Activated T-cell treated with anti-CD3 and anti-CD28 coated beads, Interleukin-2, amount 50 U/mL, for 1 hour (primary cell): ENCODE measurements at places on chromosomes 13 and 19.

GRCh38 chr13:103143432-103143831 lies 77.2 kb upstream of the SLC10A2 start:
- DNase-seq, result no peak

DNA sequence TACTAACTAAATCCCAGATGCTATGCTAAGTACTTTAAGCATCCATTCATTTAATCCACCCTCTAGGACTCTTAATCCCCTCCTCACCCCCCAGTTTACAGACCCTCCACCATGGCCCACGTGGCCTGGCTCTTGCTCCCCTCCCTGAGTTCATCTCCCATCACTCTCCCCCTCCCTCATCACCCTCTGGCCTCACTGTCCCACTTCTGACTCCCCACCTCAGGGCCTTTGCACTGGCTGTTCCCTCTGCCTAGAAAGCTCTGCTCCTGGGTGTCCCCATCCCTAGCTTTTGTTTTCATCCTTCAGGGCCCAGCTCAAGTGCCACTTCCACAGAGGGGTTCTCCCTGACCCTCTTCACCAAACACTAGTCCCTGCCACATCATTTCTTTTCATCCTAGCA lies 4.2 kb downstream of the B9D2 start:
- no peak for DNase-seq

GRCh38 chr13:49693191-49693733 lies 2.0 kb upstream of the EBPL start:
- no peak for DNase-seq

- no peak for DNase-seq
Observed at GRCh38 chr13:71770710-71771109, 96.3 kb downstream of the DACH1 start.

DNA sequence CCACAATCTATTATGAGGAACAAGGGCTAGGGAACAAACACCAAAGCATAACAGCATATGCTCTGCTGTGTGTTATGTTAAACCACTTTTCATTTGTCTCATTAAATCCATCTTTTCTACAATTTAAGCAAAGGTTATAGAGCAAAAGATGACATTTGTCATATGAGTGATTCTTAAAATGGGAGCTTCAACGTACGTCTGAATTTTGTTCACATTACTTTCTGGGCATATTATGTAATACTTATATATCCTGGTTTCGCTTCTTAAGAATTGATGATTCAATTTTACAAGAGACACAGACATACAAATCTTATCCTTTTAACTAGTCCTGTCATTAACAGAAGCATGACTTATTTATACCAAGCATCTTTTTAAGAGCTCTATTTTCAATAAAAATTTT lies 3.3 kb upstream of the TPP2 start:
- no peak for DNase-seq

- DNase-seq, result peak; percentile 72
Observed at GRCh38 chr19:46746281-46747057, at the start of gene STRN4. Gene STRN4, minus strand, starts transcription at chr19:46746450. Its CDS starts 20 bp downstream, at chr19:46746430.

- DNase-seq, result no peak
Observed at GRCh38 chr13:95382411-95382810, 81.2 kb upstream of the ABCC4 start.

- no peak for DNase-seq
Observed at GRCh38 chr13:110327051-110327721, 20.1 kb downstream of the COL4A2 start.

DNA sequence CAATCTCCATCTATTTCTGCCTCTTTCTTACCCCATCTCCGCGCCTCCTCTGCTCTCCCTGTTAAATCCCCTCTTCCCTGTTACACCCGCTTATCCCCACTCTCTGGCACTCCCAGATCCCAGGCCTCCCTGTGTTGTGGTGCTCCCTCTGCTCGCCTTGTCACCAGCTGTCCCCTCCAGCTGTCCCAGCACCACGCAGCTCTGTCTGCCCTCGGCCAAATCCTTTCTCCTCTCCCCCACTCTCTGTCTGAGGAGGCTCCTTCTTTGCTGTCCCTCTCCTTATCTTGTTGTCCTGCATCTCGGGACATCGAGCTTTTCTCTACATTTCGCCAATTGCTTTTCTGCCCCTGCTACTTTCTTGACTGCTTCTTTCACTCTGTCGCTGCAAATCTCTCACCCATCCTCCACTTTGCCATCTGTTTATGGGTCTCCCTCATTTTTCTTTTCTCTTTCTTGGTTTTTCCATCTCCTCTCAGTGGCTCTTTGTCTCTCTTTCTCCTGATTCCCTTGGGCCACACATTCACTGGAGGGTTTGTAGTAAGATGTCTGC lies 941 bp downstream of the ZNF160 start:
- DNase-seq, result no peak

- no peak for DNase-seq
Observed at GRCh38 chr13:85408415-85408814, 390.8 kb downstream of the SLITRK6 start.

- peak; percentile 88 for DNase-seq
Observed at GRCh38 chr19:14366529-14366928, 14.7 kb upstream of the ADGRE5 start.

DNA sequence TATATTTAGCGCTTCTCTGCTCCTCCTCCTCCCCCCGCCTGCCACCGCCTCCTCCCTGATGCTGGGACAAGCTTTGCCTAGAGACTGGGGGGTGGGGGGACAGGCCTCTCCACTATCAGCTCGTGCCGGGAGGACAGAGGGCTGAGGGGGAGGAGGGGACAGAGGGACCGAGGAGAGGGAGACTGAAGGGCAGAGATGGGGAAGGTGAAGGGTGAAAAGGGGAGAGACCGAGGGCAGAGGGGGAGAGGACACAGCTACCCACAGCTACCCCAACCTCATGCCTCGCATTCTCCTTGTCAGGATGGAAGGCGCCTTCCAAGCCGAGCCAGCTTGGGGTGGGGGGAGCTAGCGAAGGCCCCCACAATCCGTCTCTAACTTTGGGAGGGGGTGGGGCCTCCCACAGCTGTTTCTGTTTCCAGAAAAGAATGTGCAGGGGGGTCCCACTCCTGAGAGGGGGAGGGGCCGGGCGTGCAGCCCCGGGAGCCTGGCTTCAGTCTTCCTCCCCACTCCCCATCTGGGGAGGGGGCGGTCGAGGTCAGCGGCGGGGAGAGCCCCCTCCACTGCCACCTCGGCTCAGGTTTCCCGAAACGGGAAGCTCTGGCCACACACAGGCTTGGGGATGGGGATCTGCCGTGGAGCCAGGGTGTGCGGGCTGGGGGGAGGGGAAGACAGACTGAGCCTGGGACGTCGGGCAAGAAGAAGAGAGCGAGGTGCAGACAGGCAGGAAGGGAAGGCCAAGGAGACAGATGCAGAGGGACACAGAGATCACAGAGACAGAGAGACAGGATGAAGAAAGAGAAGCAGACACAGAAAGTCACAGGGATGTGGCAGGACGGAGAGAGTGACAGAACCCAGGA lies 1.6 kb downstream of the DACT3 start:
- DNase-seq, result no peak

- DNase-seq, result no peak
Observed at GRCh38 chr19:46475986-46476385, 4.6 kb upstream of the PNMA8A start.
